ENCODE measurements at places on chromosomes 3 and 15.

- DNase-seq: peak; percentile 54
Measured at GRCh38 chr3:58167431-58168351, 43.1 kb downstream of the DNASE1L3 start.

- DNase-seq: no peak
Measured at GRCh38 chr3:111070772-111071256, 802 bp upstream of the NECTIN3 start.

DNA sequence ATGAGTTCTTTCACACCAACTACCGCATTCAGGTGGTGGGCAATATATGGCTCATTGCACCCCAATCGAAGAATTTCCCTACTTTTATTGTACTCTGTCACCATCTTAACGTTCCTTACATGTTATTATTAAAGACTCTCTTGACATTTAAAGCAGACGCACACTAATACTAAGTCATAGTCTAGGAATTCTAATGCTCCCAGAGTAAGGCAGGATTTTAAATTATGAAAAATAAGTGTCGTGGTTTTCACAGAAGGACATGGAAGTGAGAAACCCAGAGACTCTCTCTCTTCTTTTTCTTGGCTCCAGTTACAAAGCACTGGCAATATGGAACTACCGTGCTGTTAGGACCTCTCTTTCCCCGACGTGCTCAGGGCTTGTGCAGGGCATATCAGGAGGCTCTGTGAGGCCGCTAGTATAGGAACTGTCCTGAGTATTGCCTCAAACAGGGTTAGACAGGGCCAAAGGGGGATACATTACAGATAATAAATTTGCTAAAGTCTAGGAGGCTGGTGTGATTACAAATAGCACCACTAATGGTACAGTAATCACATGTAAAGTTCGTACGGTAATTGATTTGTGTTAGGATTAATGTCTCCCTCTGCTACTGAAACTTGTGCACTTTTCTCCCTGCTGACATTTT is 590.8 kb downstream of the FOXP1 start:
- no peak for DNase-seq

DNA sequence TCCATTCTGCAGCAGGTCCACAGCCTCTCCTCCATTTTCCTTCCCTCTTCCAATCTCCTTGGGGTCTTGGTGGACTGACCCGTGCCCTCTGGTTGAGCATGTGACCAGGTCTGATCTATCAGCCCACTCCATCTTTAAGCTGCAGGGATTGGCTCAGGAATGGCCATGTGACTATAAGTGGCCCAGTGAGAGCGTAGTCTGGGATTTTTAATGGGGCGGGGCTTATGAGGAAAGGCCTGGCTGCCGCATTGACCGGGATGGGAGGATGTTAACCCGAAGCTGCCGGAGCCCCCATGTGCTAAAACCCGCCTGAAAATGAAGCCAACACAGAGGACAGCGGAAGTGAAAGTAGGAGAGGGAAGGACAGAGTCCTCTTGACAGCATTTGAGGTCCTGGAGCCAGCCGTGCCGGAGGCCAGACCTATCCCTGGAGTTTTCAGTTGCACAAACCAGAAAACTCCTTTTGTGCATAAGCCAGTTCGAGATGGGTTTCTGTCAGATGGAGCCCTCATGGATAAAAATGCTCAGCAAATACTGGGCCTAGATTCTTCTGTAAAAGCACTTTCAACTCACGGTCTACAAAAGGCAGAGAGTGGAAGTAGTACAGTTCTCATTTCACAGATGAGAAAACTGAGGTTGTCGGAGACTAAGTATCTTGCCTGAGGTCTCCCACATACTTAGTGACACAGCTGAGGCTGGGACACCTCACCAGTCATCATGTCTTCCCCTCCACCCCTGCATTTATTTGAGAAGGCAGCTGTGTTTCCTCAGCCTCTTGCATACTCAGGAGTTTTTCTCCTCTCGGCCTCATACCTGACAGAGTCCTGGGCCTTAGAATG is 61.9 kb downstream of the ATP2B2 start:
- DNase-seq: no peak
